Stimulated activated CD8-positive, alpha-beta memory T cell treated with anti-CD3 and anti-CD28 coated beads, Interleukin-2, amount 100 ng/mL, for 1 hour (primary cell): ENCODE measurements at places on chromosomes 5 and 9.

GRCh38 chr5:54704825-54705224 lies 187.3 kb downstream of the SNX18 start:
- DNase-seq, result no peak

GRCh38 chr9:125255781-125256391 lies 5.7 kb upstream of the GAPVD1 start:
- DNase-seq, result no peak

- DNase-seq, result no peak
These were observed 97.5 kb downstream of the COL5A1 start for GRCh38 chr9:134738869-134739659.

DNA sequence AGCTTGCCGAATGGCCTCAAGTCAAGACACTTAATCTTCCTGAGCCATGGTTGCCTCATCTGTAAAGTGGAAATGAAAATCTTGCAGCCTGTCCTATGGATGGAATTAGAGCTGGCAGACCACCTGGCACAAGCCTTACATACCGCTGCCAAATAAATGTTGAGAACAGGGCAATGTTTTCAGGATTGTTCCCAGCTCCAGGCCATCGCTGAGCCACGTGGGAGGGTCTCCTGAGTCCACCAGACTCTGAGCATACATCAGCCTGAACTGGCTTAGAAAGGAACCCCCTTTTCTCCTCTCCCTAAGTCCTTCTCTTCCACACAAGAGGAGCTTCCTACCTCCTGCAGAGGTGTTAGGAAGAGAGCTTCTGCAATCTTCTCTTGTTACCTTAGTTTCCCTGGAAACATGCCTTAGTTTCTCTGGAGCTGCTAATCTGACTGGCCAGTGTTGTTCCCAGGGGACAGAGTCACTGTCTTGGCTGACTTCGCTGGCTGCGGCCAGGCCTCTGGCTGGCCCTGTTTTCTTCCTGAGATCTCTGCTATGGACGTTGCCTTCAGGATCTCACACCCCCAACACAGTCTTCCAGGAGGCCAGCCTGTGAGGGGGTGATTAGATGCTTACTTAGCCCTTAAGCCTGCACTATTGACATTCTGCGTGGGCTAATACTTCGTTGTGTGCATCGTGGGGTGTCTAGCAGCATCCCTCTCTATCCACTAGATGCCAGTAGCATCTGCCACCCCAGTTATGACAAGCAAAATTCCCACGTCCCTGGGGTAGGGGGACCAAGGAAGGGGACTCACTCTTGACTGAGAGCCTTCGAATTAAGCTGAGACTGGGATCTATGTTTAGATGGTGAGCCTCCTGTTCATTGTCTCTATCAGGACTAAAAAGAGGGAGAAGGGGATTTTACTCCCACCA lies 62.2 kb downstream of the BOD1 start:
- no peak for DNase-seq

- no peak for DNase-seq
These were observed 134.2 kb upstream of the C6 start for GRCh38 chr5:41347569-41347968.

DNA sequence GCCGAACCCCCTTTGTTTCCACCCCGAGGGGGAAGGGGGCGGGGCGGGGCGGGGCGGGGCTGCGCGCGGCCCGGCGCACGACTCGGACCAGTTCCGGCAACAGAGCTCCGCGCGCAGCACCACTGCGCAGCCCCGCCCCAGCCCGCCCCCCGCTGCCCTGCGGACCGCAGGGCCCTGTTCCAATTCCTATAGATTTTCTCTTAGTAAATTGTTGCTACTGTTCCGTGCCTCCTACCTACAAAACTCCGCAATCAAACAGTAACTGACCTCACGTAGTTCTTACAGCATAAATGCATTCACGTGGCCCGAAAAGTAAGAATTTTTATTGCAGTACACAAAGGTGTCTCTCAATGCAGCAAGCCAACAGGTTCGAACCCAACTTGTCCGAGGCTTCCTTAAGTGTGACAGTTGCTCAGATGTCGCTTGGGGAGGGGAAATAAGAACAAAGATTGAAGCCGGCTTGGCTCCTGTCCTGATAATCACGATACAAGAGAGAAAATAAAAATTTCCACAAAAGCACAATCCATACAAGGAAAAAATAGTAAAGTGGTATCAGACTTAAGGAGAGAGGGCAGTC lies 1.2 kb upstream of the RNF38 start:
- DNase-seq, result no peak

GRCh38 chr9:131402073-131402472 lies 8.2 kb downstream of the PRRC2B start:
- no peak for DNase-seq

DNA sequence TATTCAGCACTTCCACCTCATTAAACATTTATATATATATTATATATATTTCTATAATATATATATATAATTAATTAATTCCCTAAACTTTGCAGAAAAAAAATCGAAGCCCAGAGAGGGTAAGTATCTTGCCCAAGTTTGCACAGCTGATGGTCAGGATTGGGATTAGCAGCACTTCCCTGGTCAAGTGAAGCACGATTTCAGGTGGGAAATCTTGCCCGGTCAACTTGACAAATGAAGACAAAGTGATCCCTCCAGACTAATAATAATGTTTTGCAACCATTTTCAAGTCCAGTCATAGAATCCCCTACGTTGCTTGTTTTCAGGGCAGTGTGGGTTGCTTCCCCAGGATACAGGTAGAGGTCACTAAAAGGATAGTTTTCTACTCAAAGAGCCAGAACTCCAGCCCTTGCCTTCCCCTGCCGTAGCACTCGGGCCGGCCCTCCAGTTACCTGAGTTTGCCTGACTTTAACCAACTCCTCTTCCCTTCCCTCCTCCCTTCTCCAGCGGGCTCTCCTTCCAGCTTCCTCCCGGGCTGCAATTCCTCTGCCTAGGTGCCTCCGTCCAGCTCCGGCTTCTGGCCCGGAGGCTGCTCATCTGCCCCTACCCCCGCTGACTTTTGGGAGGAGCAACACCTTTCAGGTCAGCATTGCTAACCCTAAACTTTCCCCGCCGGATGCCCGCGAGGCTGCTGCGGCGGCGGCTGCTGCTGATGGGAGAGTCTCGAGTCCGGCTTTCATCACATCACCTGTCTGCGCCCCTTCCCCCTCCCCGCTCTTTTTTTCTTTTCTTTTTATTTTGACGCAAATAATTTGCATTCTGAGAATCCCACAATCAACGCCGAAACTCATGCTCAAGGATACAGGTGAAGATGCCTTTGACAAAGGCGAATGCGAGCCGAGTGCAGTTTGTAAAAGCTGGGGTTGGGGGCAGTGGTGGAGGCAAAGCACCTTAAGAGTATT lies 930 bp downstream of the PRLR start:
- no peak for DNase-seq

- no peak for DNase-seq
These were observed 164.2 kb downstream of the ZDHHC21 start for GRCh38 chr9:14529054-14529453.

GRCh38 chr5:14443671-14444093 lies 137.9 kb upstream of the OTULINL start:
- no peak for DNase-seq
